MCF 10A (cell line): ENCODE measurements at places on chromosomes 2 and 18. TPM values are rescaled to one million over a fixed set of nuclear protein-coding genes. Genes with fewer than 3 reads are reported as not detected.

GRCh38 chr2:166765141-166765540 is 123.1 kb upstream of the XIRP2 start:
- peak; percentile 67 for DNase-seq
- no peak overlapping the region for H3K27ac ChIP-seq
- no peaks in the 10 kb centered on the region for H3K27me3 ChIP-seq
- no peak overlapping the region for H3K4me3 ChIP-seq

DNA sequence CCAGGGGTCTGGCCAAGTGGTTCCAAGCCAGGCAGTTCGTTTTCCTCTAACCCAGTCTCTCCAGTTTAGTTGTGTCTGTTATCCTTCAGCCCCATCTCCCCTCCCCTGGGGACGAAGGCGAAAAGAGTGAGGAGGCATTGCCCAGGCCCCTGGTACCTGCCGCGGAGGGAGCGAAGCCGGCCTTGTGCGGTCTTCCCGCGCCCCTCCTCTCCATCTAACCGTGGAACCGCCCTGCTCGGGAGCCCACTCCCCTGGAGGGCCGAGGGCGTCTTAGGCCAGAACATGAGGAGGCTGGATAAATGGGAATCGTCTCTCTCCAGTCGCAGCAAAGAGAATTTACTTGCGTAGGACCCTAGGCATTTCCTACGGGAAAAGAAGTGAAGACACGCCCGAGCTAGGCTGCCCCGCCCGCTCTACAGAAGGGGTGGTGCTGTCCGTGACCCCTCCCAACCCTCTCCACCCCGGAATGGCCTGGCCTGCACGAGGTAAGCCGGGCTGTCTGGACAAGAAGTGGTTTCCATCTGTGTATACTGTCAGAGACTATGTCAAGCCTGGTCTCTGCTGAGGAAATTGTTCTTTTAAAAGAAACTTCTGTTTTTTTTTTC is 156.2 kb downstream of the MIB1 start:
- no peaks in the 10 kb centered on the region for H3K4me1 ChIP-seq
- no peak overlapping the region for H3K4me3 ChIP-seq
- DNase-seq = no peak
- H3K27me3 ChIP-seq = no peaks in the 10 kb centered on the region

- no peak overlapping the region for H3K4me3 ChIP-seq
- H3K27ac ChIP-seq = no peak overlapping the region
- no peak for DNase-seq
- H3K36me3 ChIP-seq = peaks cover 32% of the 10 kb centered on the region
Observed at GRCh38 chr2:10126632-10127026, 4.1 kb downstream of the RRM2 start.

DNA sequence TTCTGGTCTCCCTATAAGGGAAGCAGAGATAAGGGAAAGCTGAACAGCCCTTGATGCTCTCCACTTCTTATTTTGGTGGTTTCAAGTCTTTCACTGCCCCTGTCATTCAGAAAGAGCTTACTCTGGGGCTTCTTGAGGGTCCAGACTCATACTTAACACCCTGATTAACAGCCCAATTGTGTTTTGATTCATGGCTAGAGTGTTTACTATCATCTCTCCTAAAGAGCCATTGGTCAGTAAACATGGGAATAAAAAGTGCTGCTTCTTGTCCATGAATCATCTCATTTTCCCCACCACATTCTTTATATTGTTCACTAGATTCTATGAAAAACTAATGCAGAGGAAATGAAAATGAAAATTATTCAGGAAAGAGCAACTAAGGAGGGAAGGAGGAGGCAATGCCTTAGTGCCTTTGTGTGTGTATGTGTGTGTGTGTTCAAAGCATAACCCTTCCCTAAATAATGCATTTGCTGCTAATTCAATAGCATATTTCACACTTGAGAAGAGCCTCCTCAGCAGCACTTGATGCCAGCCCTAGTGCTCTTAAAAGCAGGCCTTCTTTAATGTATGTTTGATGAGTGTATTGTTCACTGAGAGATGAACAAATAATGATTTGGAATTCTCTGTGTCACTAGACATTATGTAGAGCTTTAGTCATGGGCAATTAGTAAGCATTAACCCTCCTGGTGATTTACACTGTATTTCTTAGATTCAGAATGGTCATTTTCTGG is 63.5 kb downstream of the DCC start:
- no peak overlapping the region for H3K27ac ChIP-seq
- no peak overlapping the region for H3K4me3 ChIP-seq
- H3K27me3 ChIP-seq = no peaks in the 10 kb centered on the region

The GAL3ST2 gene
- 0.37 TPM in 1 of 2 replicates, not detected in the other for total RNA-seq
